Liver (tissue), 10 donors: ENCODE measurements at places on chromosomes 6 and 20.

DNA sequence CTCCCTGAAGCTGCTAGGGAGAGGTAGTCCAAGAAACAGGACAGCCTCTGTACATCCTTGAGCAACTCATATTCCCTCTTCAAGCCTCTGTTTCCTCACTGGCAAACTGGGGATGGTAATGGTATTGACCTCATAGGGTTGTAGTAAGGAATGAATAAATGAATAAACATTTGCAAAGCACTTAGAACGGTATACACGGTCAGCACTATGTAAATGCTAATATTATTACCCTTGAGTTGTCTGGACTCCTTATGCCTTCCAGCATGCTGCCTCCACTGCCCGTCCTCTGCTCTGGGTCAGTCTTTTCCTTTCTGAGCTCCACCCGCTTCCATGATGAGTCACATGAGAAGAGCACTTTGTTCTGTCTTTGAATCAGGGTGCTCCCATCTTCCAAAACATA is 50.6 kb downstream of the KHDC1L start:
- no peak for DNase-seq

- no peak for DNase-seq
Measured at GRCh38 chr6:124996411-124996810, 34.2 kb downstream of the RNF217 start.

- DNase-seq, result no peak
Measured at GRCh38 chr6:1872649-1873131, 263.0 kb downstream of the FOXC1 start.

- no peak for DNase-seq
Measured at GRCh38 chr20:46563170-46563859, 12.9 kb upstream of the OCSTAMP start.

DNA sequence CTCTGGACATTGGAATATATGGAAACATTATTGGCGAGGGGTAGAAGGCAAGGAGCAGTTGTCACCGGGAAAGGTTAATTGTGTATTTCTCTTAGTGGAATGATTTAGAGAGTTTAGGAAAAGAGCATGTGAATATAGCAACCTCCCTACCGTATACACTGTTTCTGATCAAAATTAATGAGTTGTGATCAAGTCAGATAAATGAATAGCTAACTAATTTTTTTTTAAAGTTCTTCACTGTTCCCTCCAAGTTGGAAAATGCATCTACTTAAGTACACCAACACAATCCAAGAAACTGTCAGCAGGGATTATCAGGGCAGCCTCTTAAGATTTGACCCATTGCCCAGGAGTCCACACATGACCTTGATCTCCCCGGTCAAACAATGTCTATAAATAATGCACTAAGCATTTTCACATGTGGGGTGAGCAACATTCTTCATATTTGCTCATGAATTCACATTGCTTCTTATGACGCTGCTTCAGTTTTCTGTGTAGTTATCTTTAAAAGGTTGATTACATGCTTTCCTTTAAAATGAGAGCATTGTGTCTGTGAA is 680.8 kb upstream of the NRSN1 start:
- no peak for DNase-seq

- no peak for DNase-seq
Measured at GRCh38 chr20:36094497-36094896, 60.0 kb upstream of the EPB41L1 start.

- no peak for DNase-seq
Measured at GRCh38 chr6:41579088-41579610, 33.0 kb downstream of the FOXP4 start.

DNA sequence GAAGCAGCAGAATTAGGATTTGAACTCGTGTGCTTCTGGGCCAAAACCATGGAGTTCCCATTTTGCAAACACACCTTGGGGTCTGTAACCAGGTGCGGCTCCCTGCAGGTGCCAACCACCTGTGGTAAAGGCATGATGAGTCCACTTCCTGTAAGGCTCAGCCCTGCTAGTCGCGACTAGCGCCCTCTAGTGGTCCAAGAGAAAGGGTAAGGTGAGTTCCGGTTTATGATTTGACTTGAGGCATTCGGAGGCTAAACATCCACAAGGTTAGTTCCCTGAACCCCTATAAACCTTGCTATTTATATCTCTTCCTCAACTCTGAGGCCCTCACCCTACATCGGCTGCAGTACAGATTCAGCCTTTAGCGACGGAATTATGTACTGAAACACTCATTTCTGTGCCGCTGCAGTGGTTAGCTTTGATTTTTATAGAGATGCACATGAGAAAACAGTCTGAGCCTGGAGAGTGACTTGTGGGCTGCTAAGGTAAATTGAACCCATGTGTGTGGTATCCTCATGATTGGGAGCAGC is 173.4 kb downstream of the PLCB1 start:
- peak; percentile 56 for DNase-seq

DNA sequence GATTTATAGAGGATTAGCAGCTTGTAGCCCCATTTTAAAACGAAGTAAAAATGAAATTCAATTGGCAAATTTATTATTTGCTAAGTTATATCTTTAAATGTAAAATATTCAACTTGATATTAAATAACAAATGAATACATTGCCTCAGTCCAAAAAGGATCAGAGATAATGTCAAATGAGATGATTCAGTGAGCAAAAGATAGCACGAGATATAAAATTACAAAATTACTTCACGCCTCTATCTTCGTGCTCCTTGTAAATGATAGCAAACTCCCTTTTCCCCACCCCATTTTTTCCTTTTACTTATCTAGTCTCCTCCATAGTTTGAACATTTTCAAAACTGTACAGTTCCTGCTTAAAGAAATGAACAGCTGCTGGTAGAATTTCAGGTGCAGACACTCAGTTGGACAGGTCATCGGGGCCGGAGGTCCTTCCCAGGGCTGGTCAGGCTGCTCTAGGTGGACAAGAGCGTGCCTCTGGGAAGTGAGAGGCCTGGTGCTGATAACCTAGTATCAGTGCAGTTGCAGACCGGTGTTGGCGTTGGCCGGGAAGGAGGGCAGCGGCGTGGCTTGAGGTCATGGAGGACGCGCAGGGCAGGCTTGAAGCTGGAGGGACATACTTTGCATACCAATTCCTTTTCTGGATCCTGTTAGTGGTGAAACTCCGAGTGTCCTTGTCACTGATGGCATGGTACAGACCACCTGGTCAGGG is 83.9 kb downstream of the CDC5L start:
- DNase-seq, result peak; percentile 79

- DNase-seq, result no peak
Measured at GRCh38 chr6:40672087-40672486, 84.9 kb upstream of the LRFN2 start.

DNA sequence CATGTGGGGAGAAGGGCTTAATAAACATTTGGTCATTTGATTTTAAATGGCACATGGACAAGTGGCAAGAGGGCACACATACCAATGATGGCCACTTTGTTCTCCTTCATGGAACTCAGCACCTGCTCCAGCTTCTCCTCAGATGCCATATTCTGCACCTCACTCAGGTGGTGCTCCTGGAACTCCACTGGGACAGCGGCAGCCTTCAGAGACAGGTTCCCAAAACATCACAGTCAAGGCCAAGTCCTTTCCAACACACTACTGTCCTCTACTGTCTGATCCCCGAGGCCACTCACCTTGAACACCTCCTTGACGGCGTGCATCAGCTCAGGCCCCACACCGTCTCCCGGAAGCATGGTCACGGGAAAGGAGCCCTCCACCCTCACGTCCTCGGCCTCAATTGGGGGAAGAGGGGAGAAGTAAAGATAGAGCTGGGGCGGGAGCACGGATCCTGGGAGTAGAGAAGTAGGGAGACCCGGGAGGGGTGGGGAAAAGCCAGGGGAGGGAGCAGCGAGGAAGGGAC is 591 bp downstream of the IDH3B start:
- DNase-seq, result no peak

DNA sequence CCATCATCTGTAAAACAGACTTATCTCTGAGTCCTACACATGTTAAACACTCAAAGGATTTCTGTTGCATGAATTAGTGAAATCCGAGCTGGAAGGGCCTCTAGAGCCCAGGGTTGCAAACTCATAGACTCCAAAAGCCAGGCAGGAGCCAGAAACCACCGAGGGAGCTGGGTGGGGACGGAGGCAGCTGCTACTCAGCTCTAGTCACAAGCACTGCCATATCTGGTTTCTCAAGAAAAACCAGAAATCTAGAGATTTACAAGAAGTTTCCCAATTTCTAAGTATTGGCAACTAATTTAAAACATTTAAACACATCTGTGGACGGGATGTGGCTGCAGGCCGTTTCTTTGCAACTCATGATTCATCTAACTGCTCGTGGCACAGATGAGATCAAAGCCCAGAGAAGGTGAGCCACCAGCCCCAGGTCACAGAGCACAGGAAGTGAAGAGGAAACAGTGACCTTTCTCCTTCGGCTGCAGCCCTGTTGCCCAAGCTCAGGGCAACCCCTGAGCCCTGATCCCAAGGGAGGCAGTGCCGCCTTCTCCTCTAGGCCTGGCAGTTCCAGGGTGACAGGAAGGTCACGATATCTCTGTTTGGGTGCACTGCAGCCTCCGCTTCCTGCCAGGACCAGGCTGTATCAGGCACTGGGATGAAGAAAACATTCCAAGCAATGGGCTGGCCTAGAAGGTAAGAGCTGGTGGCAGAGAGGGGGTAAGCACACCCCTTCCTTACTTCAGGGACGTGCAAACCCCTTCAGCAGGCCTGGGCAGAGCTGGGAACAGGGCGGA is 26.4 kb upstream of the PTGIS start:
- DNase-seq, result no peak

- peak; percentile 47 for DNase-seq
Measured at GRCh38 chr20:41617059-41617901, 897 bp downstream of the CHD6 start.

DNA sequence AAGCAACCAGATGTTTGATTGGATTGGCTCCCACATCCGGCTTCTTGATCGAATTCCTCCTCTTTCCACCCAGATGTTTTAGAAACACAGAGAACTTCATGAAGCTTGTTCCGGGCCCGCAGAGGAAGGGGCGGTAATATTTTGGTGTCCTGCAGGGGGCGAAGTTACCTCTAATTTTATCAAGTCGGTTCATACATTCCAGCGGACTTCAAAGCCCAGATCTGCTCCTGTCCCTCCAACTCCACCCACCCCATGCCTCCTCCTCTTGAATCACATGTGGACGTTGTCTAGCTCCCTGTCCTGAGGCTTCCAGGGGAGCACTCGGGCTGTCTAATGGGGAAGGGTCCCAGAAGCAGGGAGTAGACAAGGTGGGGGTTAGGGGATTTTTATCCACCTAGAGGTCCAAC is 2.9 kb upstream of the BMP6 start:
- peak; percentile 79 for DNase-seq

DNA sequence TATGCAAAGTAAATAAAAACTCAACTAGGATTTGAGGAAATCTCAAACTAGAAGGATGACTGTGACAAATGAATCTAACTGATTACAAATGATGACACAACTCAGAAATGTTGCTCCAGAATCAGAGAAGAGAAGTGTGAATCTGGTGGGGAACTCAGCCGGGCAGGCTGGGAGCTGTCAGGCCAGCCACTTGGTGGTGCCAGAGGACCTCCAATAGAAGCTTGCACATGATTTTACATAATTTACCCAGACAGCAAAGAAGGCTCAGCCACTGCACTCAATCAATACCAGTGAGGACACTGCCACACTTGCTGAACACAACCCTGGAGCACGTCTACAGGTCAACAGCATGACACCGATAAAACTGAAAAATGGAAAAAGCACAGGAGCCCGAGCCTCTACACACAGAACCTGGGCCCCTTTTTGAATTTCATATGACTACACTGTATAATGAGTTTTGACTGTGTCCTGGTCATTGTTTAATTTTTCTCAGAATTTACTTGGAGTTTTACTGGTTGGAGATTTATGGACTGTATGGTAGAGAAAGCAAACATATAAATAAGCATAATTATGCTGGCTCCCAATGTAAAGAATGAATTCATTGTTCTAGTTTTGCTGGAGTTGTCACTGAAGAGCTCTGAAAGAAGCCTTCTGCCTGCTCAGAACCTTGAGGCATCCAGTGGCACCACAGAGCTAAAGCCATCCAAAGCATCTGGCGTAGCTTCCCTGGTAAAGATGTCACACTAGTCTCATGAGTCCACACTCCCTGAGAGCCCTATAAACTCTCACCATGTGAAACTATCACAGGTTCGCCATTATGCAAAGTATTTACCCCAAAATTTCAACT is 296.5 kb downstream of the THBS2 start:
- DNase-seq, result peak; percentile 44

DNA sequence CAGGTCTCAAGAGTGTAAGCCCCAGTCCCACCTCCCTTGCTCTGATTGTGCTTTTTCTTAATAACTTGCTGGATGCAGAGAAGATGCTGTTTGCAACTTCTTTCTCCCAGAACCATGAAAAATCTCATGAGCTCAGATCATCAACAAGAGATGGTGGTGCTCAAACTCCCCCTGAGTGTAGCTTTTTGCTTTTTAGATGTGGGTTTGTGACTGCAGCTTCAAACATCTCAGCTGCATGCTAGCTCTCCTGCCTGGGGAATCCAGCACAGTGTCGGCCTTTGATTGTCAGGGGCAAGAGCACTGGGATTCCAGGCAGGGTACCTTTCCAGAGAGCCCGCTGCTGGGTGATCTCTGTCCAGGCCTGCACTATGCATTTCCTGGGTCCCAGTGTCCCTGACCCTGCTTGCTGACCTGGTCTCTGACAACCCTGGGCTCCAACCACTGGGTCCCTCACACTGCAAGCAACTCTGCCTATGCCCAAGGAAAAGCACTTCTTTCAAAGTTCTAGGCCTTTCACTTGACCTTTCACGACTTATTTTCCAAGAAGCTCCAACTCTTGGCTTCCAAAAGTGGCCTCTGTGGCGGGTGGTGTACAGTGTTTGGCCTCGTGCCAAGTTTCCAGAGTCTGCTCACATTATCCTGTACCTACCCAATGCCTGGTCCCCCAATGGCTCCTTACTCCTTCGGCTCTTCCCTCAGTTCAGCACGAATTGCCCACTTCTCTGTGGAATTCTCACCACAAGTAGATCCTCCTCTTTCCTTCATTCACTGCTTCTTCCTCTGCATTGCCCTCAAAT is 69.7 kb upstream of the LY86 start:
- DNase-seq, result no peak

DNA sequence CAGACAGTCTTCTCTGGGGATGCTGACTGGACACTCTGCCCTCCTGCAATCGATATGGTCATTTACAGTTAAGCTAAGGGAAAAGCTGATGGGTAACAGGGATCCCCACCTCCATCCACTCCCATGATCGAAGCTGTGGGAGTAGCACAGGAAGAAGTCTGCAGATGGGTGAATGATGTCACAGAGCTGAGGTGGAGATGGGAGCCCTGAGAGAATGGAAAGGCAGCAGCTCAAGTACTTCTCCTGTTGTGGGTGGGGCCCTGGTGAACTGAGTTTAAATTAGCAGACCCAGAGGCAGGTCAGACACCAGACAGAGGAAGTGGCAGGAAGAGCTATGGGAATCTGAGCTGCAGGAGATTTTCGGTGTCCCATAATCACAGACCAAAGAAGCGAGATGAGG is 29.0 kb downstream of the HDGFL1 start:
- DNase-seq, result no peak

- no peak for DNase-seq
Measured at GRCh38 chr20:48395816-48396546, 431.8 kb downstream of the PREX1 start.

GRCh38 chr6:131001111-131001736 is 61.8 kb downstream of the EPB41L2 start:
- DNase-seq, result no peak

- no peak for DNase-seq
Measured at GRCh38 chr20:35232575-35232974, 6.1 kb downstream of the MMP24 start.

GRCh38 chr6:37155394-37156312 is 14.3 kb upstream of the PIM1 start:
- DNase-seq, result no peak

GRCh38 chr6:33276581-33276863 is 401 bp upstream of the B3GALT4 start:
- no peak for DNase-seq
